ENCODE measurements at places on chromosomes 7 and 10.

DNA sequence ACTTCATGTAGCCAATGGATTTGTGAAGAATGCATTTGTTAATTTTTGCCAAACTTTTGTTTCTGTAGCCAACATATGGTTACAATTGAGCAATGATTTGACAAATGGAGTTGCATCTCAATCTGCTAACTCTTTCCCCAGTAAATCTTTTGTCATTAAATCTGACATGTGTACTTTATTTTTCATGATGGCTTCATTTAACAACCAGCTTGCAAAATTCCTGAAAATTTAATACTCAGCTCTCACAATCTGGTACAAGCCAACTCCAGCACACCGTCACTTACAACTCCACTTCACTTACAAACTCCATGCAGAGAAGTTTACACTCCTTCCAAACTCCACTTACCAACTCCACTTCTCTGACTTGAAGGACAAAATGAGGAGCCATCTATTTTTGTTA lies 26.5 kb upstream of the HIBADH start:
- DNase-seq = no peak

- no peak for DNase-seq
Measured at GRCh38 chr7:4993471-4993870, 34.5 kb upstream of the MMD2 start.

DNA sequence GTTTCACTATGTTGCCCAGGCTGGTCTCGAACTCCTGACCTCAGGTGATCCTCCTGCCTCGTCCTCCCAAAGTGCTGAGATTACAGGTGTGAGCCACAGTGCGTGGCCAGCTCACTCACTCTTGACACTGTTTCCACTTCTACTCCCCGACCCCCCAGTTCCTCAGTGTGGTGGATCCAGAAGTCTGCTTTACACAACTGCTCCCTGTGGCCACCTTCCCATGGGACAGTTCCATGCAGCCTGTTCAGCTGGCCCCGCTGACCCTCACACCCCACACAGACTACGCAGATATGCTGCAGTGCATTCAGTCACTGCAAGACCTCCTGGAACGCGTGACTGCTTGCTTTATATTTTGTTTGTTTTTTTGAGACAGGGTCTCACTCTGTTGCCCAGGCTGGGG lies 86.4 kb downstream of the SEPTIN14 start:
- no peak for DNase-seq

- DNase-seq = no peak
Measured at GRCh38 chr7:85405016-85405902, 218.4 kb upstream of the SEMA3D start.

DNA sequence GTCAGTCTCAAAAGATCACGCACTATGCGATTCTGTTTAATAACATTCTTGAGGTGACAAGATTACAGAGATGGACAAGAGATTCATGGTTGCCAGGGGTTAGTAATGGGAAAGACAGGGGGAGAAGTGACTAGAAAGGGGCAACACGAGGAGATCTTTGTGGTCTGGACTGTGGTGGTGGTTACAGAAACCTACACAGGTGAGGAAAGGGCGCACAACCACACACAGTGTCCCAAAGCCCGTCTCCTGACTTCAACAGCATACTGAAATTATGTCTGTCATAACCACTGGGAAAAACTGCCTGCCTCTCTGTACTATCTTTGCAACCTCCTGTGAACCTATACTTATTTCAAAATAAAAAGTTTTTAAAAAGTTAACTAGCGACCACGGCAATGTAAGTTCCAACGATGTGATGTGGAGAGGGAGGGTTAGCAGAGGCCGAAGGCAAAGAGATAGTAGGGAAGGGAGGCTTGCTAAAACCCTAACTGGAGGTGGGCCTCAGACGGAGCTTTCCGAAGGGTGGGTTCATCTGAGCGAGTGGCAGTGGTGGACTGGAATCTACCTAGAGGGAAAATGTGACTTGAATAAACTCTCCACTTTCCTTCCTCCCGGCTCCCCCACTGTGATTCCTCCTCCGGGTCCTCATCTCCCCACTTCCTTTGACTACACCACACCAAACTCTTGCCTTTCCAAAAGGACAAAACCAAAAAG lies 43.7 kb downstream of the GNA12 start:
- DNase-seq = no peak

DNA sequence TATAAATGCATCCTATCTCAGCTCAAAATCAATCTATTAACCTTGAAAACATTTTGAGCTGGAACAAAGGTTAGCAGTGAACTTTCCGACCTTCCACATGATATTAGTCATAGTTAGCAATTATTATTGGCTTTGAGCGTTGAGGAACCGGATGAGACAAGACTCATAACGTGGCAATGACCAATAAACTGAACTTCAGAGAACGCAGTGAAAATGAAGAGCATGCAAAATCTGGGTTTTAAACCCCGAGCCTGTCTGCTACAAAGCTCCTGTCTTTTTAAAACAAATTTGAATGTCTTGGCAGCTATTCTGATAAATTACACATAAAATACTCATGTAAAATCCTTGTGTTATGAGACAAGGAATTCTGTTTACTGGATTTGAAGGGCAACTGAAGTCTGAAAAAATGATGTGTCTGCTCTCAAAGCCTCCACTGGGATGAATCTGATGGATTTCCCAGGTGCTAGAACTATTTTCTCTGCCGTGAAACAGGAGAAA lies 74.7 kb upstream of the ITGB1 start:
- peak; percentile 46 for DNase-seq

DNA sequence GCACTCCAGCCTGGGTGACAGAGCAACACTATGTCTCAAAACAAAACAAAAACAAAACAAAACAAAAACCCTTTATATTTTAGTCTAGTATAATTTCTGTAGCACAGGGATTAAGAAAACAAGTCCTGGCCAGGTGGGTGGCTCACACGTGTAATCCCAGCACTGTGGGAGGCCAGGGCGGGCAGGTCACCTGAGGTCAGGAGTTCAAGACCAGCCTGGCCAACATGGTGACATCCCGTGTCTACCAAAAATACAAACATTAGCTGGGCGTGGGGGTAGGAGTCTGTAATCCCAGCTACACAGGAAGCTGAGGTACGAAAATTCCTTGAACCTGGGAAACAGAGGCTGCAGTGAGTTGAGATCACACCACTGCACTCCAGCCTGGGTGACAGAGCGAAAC lies 23.2 kb upstream of the ASL start:
- no peak for DNase-seq

DNA sequence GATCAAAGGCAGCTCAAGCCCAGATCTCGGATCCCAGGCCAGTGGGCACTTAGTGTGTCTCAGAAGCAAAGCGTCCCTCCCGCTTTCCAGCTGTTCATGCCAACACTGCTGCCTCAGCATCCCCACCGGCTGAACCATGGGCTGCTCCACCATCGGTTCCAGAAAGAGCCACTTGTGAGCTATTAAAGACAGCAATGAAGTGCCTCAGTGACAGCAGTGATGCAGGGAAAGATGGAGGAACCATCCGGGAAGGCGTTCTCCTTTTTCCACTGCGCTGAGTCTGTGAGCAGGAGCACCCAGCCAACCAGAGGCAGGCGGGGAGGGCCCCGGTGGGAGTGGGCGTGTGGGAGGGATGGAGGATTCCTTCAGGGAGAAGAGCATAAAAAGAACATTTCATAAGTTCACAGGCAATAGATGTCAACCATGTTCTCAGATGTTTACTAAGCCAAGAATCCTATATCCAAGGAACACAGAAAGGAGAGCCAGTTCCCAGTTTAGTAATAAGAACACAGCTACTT lies 96.2 kb upstream of the MKI67 start:
- no peak for DNase-seq

Measured in LoVo (cell line).